GM04503 (cell line): ENCODE measurements at places on chromosomes 13 and 19.

DNA sequence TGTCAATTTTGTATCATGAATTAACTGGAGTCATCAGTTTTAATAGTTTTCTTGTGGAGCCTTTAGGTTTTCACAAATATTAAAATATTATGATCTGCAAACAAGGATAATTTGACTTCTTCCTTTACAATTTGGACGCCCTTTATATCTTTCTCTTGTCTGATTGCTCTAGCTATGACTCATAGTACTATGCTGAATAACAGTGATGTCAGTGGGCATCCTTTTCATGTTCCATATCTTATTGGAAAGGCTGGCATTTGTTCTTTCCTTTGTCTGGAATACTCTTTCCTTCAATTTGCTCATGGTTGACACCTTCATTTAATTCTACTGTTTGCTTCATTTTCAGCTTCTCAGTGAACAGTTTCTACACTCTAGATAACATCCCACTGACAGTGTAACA is 1129.3 kb downstream of the SLITRK5 start:
- no peak for DNase-seq

DNA sequence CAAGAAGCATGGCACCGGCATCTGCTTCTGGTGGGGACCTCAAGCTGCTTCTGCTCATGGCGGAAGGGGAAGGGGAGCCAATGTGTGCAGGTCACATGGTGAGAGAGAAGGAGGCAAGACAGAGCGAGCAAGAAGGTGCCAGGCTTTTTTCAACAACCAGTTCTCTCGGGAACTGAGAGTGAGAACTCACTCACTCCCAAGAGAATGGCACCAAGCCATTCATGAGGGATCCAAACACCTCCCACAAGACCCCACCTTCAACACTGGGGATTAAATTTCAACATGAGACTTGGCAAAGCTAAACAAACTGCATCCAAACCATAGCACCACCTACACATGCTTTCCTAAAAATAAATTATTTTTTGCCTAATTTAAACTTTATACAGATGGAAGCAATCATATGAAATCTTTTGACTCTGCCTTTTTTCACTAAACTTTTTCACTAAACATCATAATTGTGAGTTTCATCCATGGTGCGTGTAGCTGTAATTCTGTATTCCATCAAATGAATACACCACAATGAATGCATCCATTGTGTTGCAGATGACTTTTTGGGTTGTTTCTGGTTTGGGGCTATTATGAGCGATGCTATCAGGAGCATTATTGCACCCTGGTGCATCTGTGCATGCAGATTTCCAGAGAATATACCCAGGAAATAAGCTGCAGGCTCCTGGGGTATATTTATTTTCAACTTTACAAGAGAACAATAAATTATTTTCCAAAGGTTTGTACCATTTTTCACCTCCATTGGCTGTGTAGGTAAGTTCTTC is 14.6 kb upstream of the IPO5 start:
- no peak for DNase-seq

DNA sequence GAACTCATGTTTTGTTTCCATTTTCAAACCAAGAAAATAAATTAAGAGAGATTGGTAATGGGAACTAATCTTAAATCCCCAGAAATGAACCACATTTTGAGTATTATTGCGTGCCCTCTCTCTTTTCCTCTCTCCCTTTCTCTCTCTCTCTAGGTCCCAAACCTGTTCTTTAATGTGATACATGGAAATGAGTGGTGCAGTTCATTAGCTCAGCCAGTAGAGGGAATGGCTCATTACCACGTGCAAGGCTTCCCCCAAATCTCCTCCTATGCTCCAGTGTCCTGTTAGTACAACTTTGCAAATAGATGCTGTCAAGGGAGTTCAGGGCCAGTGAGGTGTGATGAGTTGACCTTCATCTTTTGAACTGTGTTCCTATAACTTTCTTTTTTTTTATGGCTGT is 178.4 kb downstream of the FGF9 start:
- no peak for DNase-seq

DNA sequence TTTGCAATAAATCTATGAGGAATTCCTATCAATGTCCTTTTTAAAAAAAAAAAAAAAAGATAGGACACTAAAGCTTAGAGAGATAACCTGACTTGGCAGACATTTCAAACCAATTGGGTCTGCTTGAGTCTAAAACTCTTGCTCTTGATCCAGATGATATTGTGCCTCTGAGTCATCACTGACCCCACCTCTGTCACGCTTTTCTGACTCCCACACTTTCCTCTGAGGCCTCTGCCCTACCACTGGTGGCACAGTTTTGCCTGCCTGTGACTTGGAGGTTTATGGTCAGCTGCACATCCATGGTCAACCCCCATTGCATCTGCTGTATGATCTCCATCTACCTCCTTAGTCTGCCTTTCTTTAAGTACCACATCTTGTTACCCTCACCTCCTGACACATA is 328.7 kb downstream of the SPRY2 start:
- no peak for DNase-seq

DNA sequence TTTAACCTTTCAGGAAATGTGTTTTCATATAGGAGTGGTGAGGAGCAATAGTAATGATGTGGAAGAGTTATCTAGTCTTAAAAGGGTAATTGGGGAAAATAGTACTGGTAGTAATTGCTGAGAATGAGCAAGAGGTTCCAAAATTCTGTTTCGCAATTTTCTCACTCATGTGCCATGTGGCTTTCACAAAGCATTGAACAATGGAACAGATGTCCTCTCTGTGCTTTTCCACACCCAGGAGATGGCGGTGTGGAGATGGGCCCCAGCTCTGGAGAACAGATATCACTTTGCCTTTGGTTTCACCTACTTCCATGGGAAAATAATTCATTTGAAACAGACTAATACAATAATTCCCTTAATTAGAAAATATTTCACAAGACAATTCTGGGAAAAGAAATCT is 170.0 kb upstream of the SLC10A2 start:
- no peak for DNase-seq

DNA sequence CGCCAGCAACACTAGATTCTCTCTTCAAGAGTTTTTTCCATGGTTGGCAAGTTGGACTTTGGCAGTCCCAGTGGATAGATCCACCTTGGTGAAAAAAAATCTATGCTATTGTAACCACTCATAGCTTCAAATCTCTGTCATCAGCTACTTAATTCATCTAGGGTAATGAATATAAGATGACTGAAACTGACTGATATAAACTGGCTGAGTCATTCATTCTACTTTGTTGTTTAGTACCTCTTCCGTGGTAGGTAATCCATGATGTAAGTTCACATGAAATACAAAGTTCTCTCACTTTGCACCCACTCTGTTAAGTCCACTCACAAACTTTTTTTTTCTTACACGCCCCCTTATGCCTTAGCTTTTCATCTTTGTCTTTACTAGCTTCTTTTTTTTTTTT is 1381.5 kb downstream of the SLITRK5 start:
- DNase-seq = no peak

DNA sequence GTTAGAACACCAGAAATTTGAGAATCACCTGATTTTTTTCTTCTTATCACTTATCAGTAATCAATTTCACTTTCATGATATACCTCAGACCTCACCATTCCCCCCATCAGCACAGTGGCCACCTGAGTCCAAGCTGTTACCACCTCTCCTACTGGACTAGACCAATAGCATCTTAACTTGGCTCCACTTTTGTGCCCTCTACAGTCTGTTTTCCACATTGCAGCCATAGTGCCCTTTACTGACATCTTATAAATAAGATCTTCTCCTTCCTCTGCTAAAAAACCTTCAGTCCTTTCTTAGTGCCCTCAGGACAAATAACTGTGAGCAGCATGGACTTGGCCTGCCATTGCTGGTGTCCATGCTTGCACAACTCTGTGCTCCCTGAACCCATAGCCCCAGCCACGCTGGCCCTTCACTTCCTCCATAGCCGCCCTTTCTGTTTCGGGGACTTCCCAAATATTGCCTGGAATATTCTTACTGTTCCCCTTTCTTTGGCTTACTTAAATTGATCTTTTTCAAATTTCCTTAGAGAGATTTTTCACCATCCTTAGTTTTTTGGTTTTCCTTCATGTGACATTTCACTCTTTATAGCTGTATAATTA is 380.8 kb downstream of the LMO7 start:
- DNase-seq = no peak
